ACHN (cell line): ENCODE measurements at places on chromosomes 5 and 9.

DNA sequence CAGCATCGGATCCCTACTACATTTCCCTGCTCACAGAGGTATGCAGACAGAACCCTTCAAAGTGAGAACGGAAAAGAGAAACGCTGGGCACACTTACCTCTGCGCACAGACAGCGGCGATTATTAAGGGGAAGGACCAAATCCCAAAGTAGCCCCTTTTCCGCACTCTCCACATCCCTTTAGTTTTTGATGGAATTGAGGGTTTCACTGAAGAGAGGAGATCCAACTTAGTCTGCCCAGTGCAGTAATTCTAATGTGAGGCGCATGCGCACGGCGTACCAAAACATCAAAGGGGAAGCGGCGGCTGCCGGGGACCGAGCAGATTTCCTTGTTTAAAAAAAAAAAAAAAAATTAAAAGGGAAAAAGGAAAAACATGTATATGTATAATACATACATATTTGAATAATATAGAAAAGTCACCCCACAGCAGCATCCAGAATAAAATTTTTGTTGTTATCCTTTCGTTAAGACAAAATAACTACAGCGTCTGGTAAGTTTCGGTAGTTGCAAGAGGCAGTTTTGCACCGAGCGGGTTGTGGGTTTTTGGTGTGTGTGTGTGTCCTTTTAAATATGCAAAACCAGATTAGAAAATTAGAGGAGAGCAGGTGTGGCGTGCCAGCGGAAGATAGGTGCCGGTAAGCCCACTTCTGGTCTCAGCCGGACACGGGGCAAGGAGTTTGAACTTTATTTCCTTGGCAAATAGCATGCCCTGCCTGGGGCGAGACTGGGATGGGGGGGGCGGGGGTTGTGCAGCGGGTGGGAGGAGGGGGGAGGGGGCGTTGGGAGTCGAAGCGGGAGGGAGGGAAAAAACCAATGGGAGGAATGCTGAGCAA lies at the start of gene GABRB2:
TSS of gene GABRB2 (minus strand) at position 256 of the 832 bp plus-strand sequence. CDS start at position 174, 82 bp downstream.
- DNase-seq, result no peak

- DNase-seq, result no peak
These were observed 41.3 kb upstream of the GRHPR start for GRCh38 chr9:37381094-37381741.

DNA sequence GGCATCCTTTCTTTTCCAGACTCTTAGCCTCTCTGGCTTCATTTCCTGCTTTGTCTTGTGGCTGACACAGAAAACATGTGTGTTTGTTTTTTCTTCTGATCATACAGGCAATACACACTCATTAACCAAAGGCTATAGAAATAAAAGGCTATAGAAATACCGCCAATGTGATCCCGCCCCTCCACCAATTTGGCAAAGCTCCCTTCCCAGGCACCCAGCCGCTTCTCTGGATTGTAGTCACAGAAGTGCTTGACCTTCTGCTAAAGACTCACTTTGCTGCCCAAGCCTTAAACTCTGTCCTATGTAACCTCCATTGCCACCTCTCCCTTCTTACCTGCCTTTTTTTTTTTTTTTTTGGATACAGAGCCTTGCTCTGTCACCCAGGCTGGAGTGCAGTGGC lies 5.3 kb downstream of the TXNDC15 start:
- DNase-seq, result no peak

GRCh38 chr5:36692791-36693763 lies 86.7 kb downstream of the SLC1A3 start:
- peak; percentile 56 for DNase-seq

DNA sequence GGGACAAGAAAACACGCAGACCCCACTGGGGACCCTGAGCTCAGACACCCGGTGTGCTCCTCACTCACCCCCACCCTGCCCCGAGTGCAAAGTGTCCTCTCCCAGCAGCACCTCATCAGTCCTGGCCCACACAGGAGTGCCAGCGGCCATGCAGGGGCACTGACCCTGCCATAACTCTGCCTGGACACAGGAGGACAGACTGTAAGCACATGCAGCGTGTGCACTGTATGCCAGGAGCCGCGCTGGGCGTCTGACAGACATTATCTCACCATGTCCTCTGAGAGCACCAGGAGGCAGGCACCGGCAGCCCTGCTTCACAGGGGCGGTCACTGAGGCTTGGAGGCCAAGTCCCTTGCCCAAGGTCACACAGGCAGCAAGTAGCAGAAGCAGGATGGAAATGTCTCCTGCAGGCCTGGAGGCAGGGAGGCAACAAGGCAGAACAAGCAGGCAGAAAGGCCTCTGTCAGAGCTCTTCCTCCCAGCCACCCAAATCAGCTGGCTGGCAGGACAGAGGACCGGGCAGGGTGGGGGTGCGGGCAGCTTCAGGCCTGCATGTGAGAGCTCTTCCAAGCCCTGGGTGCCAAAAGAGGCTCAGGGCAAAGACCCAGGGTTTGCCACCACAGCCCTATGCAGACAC lies 8.4 kb downstream of the EEIG1 start:
- DNase-seq, result no peak

DNA sequence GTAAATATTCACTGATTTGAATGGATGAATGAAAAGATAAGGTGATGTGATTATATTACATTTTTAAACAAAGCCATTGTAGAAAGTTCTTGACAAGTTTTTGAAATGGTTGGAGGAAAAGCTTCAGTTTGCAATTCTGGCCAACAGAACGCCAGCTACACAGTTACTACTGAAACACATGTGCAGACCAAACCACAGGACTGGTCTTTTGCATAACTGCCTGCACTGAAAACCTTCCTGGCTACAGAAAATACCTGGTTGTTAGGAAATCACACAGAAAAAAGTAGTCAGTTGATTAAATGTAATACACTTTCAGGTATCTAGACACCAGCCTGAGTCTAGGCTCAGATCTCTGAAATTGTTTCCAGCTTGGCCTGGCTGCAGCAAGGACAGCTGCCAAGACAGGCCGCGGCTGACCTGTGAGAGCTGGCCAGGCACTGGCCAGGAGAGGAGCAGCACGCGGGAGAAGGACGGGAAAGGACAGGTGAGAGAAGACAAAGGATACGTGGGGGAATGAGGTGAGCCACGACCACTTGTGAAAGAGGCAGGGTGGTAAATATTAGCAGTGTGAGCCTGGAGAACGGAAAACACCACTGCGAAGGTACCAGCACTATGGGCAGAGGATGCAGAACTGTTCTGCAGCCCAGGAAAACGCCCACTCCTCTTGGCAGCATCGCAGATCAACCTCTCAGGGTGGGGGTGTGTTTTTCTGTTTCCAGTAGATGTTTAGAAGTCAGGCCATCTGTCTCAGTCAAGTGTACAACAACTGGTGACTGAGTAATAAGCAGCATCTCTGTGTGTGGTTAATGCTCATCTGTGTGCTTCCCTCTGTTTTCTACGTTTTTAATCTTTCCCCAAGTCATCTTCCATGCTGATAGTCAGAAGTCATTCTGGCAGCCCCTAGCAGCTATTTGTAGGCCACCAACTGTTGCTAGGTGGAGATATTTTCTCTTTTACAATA lies 137.4 kb downstream of the SCAMP1 start:
- no peak for DNase-seq

DNA sequence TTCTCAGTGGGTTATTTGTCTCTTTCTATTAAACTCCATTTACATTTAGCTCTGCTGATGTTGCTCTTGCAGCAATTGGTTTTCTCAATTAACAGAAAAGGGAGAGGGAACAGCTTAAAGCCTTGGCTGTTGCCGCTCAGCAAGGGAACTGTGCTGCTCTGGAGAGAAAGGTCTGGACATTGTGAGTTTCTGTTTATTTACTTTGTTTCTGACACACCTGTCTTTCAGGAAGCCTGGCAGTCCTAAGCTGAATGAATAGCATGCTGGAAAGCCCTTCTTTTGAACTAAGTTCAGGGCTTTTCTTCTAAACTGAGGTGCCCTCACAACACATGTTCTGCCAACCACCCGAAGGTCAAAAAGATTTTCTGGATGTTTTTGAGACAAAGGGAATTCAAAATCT lies 491.9 kb downstream of the PDE4D start:
- DNase-seq, result no peak

DNA sequence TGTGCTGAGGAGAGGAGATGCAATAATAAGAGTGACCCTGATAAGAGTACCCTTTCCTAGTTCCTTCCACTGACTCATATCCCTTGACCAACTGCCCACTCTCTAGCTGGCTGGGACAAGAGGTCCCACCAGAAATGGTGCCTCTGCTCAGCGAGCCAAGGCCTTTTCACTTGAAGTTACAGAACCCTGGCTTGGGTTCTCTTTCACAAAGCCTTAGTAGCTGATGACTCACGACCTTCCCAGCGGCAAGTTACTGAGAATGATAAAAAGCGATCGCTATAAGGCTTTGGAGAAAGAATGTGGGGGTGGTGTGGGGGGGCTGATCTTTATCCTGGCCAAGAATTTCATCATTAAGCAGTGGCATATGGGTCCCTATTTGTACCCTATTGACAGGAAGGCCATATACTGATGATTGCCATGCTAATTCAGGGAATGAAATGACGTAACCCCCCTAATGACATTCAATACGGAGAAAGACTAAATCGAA lies 90.3 kb downstream of the FBXO38 start:
- DNase-seq, result no peak

GRCh38 chr5:156526081-156526925 lies 199.3 kb downstream of the SGCD start:
- DNase-seq, result no peak

- DNase-seq, result no peak
These were observed 318.0 kb downstream of the PSAT1 start for GRCh38 chr9:78614892-78615291.

GRCh38 chr5:81755320-81755719 lies 4.4 kb upstream of the SSBP2 start:
- peak; percentile 83 for DNase-seq

GRCh38 chr9:136700959-136701667 lies 11.3 kb upstream of the DIPK1B start:
- DNase-seq, result no peak

- DNase-seq, result no peak
These were observed 539 bp downstream of the ARRDC3 start for GRCh38 chr5:91382530-91383026.

DNA sequence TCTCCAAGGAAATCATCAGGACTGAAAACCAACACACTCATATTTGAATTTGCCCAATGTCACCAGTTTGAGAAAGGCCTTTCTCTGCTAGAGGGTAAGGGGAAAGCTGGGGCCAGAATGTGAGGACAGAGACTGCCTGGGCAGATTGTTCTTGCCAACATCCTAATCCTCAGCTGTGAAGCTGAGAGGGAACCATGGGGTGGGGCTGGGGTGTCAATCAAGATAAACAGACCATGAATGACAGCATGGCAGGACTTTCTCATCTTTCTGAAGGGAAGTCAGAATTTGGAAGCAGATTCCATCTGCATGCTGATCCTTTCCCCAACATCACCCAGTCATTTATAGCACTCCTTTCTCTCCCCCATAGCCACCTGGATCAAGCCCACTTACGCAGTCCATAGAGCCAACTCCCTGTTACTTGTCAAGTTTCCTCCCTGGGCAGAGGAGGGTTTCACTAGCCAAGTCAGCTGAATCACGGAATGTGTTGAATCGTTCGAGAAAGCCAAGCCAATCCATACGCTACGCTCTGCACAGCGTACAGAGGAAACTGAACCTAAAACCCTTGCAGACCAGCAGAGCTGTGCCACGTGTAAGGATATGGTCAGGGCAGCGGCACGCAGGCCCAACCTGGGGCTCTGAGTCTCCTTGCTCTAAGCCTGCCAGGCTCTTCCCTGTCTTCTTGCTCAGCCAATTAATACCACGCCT lies 14.9 kb downstream of the GLDC start:
- DNase-seq, result no peak

- no peak for DNase-seq
These were observed 104.3 kb downstream of the PHF2 start for GRCh38 chr9:93680443-93681268.

GRCh38 chr5:89662499-89662898 lies 747.1 kb downstream of the CETN3 start:
- no peak for DNase-seq

DNA sequence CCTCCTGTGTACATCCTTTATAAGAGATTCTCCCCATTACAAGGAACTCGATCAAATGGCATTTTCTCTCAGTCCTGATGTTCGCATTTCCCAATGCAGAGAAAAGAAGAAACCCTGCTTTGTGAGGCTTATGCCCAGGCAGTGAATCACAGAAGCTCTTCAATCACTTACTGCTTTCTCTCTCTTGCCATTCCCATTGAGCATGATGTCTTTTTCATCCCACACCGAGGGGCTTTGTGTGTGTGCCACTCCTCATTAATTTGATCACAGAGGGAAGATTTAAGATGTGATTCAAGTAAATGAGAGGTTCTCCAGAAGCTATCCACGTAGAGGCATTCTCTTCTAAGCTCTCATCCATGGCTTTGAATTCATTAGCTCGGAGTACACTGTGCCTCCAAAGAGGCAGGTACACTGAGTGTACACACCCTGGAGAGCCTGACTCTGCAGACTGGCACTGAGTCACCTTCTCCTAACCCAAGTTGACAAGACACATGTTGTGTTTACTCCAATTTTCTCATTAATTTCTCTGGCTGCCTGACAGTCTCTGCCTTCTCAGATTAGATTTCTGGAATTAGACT lies 45.4 kb downstream of the MFAP3 start:
- no peak for DNase-seq

DNA sequence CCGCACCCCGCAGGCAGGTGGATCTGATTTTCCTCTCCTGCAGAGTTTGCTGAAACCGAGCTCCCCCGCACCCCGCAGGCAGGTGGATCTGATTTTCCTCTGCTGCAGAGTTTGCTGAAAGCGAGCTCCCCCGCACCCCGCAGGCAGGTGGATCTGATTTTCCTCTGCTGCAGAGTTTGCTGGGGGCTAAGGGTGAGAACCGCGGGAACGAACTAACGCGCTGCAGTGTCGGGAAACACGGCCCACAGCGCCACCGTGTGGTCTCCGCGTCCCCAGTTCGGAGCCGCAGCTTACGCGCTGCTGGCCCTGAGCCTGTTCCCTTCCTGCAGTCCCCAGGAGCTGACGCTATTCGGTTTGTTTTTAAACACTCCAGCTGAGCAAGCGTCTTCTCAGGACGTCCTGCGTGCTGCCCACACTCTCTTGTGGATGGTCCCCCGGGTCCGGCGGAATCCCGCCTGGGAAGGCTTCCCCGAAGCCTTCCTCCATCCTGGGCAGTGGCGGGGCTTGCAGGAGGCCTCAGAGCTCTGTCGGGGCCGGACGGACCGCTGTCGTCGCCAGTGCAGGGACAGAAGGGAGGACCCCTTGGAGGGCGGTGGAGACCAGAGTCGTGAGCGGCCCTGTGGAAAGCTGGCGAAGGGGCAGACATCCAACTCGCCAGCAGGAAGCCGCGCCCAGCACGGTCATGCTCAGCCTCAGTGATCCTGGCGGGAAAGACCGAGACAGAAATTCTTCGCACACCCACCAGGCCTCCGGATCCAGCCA lies 121.2 kb upstream of the LPCAT1 start:
- DNase-seq, result peak; percentile 70
